ENCODE measurements at places on chromosomes 5 and 9. TPM values are rescaled to one million over a fixed set of nuclear protein-coding genes. Genes with fewer than 3 reads are reported as not detected.

MYMK gene
- not detected for total RNA-seq

PCDHB5 gene
- 0.33 TPM for total RNA-seq

MARCHF11 gene
- not detected for total RNA-seq

SSBP2 gene
- total RNA-seq, result 3.8 TPM

SPOUT1 gene
- 36.7 TPM for total RNA-seq

PFN3 gene
- total RNA-seq, result not detected

GLRA1 gene
- not detected for total RNA-seq

GALNT12 gene
- 0.35 TPM for total RNA-seq

PCDHA2 gene
- not detected for total RNA-seq

FOXD4 gene
- total RNA-seq, result not detected

- no peak for DNase-seq
These were observed 991.5 kb upstream of the TYRP1 start for GRCh38 chr9:11701706-11702105.

GRCh38 chr5:58072300-58072965 is 387.5 kb downstream of the PLK2 start:
- no peak for DNase-seq

GRCh38 chr9:3468421-3469205 is 57.2 kb downstream of the RFX3 start:
- DNase-seq, result no peak

GRCh38 chr5:135241536-135241935 is 157.5 kb downstream of the MACROH2A1 start:
- DNase-seq, result peak; percentile 7

DNA sequence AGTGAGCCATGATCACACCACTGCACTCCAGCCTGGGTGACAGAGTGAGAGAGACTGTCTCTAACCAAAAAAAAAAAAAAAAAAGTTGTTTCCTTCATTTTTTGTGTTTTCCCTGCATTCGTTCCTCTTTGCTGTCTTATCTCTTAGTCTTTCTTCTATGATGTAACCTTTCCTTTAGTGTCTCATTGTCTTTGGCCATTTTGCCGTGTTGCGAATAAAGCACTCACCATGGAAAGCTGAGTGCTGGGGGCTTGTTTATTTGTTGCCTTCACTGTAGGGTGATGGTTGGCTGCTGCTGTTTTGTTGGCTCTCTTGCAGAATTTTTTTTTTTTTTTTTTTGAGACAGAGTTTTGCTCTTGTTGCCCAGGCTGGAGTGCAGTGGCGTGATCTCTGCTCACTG is 7.7 kb downstream of the EHMT1 start:
- DNase-seq, result no peak

DNA sequence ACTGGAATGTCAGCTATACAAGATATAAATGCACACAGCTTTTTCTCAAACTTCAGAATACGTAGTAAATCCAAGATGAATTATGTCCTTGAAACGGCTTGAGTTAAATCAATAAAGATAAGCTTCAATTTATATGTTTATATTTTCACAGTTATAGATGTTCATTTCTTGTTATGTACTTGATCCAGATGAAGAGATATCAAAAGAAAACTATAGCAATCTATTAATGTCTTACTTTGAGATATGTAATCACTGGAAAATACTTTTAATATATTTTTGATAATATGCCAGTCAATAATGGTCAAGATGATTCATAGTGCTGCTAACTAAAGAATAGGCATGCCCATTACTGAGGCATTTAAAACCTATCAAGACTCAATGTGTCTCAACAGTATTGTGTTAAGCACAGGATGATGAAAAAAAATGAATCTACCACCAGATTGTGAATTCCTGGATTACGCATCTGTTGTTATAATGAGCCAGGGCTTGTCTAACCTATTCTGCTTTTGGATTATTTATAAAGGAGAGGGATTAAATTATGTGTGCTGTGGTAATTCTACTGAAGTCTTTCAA is 372.6 kb upstream of the PRR16 start:
- no peak for DNase-seq

DNA sequence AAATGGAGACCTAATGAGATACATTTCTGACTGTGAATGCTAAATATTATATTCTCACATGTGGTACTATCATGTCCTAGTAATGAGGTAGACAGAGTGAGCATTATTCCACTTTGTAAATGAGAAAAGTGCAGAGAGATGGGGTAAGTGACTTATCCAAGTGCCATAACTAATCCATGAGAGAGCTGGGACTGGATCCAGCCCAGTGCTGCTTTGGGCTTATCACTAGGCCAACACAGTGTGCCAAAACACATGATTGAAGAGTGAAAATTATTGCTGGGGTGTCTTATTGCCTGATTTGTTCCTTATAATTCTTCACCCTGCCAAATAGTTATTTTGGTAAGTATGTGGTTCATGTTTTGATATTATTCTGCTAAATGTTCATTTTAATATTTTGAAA is 442.2 kb upstream of the GRAMD2B start:
- DNase-seq, result no peak

GRCh38 chr5:18745042-18745987 is 1111.1 kb downstream of the TAF11L14 start:
- DNase-seq, result peak; percentile 64

- DNase-seq, result no peak
These were observed 59.0 kb downstream of the BASP1 start for GRCh38 chr5:17276445-17276844.

GRCh38 chr5:136769900-136770684 is 404.7 kb upstream of the TRPC7 start:
- DNase-seq, result peak; percentile 51

DNA sequence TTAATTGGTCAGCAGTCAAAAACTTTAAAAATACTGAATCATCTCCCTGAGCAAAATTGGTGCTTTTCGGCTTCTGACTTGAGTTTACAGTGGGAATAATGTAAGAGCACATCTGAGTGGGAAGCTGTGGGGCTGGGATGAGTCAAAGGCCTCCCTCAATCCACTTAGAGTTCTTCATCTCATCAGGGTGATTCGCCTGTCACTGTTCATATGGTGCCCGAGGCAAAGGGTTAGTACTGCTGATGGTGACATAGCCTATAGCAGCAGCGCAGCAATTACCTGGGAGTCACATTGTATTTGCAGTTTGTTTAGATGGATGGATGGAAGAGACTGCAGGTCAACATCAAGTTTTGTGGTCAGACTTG is 113.8 kb upstream of the ZNF608 start:
- DNase-seq, result no peak

DNA sequence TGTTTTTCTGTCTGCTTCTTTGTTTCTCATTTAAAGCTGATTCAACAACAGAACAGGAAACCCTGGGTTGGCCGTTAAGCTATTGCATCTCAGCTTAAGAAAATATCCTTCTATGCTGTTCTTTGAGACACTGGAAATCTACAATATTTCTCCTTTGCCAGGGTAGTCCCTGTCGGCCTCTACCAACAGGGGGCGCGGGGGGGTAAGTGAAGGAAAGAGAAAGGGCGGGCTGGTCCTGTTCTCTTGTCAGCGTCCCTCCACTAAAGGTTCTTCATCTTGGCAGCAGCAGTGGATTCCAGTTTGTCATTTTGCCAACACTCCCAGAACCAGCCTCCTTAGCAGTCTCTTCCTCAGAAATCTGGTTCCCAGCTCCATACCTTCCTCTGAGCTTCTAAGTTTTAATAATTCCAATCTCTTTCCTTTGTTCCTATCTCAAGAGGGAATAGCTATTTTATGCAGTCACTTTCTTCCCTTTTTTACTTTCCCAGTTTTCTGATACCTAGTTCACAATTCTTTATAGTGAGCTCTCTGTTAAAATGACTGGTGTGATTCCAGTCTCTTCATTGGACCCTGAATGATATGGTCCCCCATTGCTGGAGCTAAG is 222.3 kb downstream of the GLIS3 start:
- DNase-seq, result peak; percentile 63

GRCh38 chr5:9562141-9562540 is 16.3 kb upstream of the SEMA5A start:
- DNase-seq, result no peak

DNA sequence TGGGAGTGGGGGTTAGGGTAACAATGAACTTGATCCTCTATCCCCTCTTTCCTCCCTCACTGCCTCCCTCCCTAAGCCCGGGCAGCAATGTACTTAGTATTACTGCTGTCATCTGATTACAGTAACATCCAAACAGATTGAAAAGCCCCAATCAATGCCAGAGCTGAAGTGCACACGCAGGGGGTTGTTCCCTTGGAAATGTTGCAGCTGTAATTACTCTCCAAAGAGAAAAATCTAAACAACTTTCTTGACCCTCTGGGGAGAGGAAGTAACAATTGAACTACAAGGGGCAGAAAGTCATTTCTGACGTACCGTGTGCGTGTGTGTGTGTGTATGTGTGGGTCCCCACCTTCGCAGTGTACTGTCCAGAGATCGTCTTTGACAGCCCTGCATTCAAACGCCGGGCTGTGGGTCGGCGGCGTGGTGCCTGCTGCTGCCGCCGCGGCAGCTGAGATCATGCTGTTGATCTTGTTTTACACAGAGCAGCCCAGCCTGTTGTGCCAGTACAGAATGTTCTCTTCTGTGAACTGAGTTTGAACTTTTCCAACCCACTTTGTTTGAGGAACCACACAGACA is 66.0 kb upstream of the KLF9 start:
- peak; percentile 85 for DNase-seq

GRCh38 chr5:51829691-51830090 is 446.4 kb downstream of the ISL1 start:
- no peak for DNase-seq

- no peak for DNase-seq
These were observed 78.9 kb downstream of the PPP2R2B start for GRCh38 chr5:146799671-146800070.

DNA sequence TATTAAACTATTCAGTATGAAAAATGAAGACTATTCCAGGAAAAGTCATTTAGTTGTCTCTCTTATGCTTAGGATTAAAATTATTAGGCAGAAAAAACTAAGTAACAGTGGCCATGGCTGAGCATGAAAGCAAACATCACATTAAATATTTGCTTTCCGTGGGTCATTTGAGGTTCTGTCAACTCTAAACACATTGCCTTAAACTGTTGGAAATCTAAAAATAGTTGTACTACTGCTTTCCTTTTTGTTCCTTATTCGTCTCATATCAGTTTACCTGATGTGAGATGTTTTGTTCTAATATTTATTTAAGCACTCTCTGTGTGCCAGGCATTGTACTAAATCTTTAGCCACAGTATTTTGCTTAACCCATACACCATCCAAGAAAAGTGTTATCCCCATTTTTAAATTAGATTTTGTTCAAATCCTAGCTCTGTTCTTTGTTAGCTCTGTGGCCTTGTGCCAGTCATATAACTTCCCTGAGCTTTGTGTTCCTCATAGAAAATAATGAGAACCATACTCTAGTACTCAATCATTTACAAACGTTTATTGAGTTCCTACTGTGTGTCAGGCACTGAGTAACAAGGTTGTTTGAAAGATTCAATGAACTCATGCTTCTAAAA is 18.7 kb upstream of the ZNF608 start:
- no peak for DNase-seq

DNA sequence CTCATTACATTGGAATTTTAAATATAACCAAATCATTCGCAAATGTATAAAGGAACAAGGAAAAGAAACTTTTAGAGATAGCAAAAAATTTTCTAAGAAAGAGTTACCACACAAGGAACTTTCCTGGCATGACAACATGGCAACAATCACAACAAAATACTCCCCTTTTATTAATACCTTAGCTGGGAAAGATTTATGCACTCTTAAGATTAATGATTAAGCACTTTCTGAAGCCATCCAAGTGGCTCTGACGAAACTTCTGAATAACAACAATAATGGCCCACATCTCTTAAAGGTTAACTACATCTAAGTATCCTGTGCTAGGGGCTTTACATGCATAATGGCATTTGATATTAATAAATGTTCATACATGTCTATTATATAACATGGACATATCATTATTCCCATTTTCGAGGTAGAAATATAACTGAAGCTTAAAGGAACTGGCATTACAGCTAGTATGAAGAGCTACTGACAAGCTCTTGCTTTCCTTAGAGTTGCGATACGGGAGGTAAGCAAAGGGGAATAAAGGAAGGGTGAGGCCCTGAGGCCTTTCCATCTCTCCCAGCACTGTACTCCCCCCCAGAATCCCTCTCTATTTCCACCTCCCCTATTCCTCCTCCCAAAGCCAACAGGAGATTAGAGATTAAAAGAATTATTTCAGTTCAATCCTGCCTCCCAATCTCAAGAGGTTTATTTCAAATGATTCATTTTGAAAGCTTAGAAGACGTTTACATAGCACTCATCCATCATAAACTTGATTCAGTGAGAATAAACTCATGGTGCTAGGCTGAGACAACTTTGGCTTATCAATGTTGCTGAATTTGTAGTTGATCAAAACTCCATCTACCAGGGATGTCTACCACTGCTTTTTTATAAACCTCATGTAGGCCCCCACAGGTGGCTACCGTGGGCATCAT is 9.6 kb downstream of the MTMR12 start:
- no peak for DNase-seq

- no peak for DNase-seq
These were observed 50.2 kb downstream of the DROSHA start for GRCh38 chr5:31481531-31482165.

DNA sequence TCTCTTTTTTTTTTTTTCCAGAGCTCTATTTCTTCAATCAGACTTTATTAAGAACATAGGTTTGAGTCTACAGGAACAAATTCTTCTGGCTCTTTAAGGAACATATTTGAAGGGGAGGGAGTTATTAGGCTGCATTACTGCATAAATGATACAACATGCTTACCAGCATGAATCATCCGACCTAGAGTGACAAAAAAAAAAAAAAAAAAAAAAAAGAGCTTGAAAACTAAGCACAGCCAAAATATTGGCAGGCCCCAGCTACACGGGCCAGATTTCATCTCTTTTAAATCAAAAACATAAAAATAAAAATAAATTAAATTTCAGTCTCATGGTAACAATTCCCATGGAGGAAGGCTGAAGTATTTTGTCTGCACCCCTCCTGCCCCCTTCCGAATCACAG is 26.3 kb downstream of the MSX2 start:
- no peak for DNase-seq

- no peak for DNase-seq
These were observed 92.9 kb upstream of the MAST4 start for GRCh38 chr5:66503203-66503789.

- no peak for DNase-seq
These were observed 60.6 kb upstream of the ZFR start for GRCh38 chr5:32504989-32505596.

DNA sequence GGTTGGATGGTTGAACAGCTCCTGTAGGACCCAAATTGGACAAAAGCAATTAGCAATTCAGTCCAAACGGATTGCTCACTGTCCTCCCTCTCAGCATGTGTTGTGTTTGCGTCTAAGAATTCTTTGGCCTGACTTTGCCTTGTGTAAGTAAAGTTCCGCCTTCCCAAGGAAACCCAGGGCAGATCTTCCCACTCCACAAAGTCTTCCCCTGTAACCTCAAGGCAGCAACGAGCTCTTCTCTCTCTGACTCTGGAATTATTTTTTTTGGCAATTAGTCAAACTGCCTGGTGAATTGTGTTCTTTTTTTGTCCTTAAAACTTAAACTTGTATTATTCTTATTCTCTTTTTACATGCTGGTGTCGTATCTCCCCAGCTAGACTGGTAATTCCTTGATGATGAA is 20.7 kb upstream of the BASP1 start:
- DNase-seq, result no peak

GRCh38 chr9:127482662-127483061 is 31.4 kb downstream of the LRSAM1 start:
- DNase-seq, result no peak

Measured in left lobe of liver (tissue), 2 donors.